Mesothelial cell of epicardium (in vitro differentiated cells): ENCODE measurements at places on chromosomes 1 and 21. TPM values are rescaled to one million over a fixed set of nuclear protein-coding genes. Genes with fewer than 3 reads are reported as not detected.

DNA sequence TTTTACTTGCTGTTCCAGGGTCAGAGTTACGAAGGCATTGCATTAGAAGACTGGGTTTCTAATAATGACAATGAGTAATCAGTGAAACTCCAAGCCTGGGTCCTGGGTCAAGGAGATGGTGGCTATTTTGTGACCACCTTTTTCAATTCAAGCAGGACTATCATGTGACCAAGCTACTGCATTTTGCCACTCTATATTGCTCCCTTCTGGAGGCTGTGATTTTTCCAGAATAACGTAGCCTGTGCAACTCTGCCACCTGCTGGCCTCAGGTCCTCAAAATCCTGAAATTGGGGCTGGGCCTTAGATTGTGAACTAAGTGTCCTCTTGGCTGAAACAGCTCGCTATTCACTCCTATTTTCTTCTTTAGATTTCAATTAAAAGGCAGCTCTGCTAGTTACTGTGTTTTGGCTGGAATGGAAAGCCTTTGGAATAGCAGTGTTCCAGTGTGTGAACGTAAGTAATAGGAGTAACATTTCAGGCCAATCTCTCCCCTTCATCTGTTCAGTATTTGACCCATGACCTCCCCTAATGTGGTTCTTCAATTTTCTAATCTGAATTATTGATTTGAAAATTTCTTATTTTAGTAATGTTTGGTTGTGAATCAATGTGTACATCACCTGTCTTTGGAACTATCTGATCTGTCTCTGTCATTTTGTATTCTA is 52.9 kb upstream of the CD46 start:
- no peak overlapping the region for H3K4me3 ChIP-seq
- H3K36me3 ChIP-seq: no peaks in the 10 kb centered on the region
- peaks cover 20% of the 10 kb centered on the region for H3K4me1 ChIP-seq
- no peaks in the 10 kb centered on the region for H3K27me3 ChIP-seq
- DNase-seq: peak; percentile 49

Gene PIGR
- total RNA-seq: not detected in 3 replicates

GRCh38 chr1:63640633-63641567 is 47.7 kb downstream of the PGM1 start:
- no peak overlapping the region for H3K27ac ChIP-seq
- H3K27me3 ChIP-seq: no peaks in the 10 kb centered on the region

Gene LAD1
- total RNA-seq: 17.6 to 23.0 TPM (median 20.7 TPM) in 3 replicates

- H3K4me3 ChIP-seq: no peak overlapping the region
- no peak overlapping the region for H3K27ac ChIP-seq
- H3K4me1 ChIP-seq: no peaks in the 10 kb centered on the region
Measured at GRCh38 chr1:174777262-174777661, 222.5 kb upstream of the CACYBP start.

- H3K36me3 ChIP-seq: peaks cover 18% of the 10 kb centered on the region
- H3K4me3 ChIP-seq: peak overlapping the region; percentile 34
- H3K27me3 ChIP-seq: no peaks in the 10 kb centered on the region
- peak overlapping the region; percentile 78 for H3K27ac ChIP-seq
Measured at GRCh38 chr1:173473599-173474011, 3.5 kb upstream of the PRDX6 start.

DNA sequence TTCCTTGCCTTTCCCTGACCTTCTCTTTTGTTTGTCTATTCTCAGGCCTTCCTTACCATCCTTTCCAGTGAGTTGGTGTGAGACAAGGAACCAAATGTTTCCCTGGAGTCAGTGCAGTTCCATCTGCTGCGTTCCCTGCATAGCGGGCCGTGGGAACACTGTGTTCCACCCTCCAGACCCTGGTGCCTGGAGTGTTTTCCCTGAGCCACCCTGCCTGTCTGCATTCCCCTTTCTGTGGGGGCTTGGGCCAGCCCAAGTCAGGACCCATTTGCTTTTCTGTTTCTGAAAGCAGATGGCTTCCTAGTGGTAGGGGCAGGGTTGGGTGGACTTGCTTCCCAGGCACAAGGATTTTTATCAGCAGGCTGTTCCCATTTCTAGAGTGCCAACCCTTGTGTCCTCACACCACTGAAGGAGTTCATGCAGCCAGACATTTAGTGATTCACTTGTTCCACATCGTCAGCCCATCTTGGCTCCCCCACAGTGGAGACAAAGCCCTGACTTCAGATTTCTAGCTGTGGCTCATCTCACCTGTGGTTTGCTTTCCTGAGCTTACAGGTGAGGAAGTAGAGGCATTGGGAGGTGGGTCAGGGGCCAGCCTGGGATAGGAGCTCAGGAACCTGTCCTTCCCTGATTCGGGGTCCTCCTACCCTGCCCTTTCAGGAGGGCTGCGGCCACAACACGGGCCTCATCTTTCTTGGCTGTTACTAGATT is 14.1 kb upstream of the MYOG start:
- H3K36me3 ChIP-seq: no peaks in the 10 kb centered on the region
- peaks cover 3% of the 10 kb centered on the region for H3K27me3 ChIP-seq
- no peak for DNase-seq
- H3K4me1 ChIP-seq: no peaks in the 10 kb centered on the region
- H3K27ac ChIP-seq: no peak overlapping the region

Gene POMGNT1
- total RNA-seq: 87.1 to 95.6 TPM (median 91.6 TPM) in 3 replicates

DNA sequence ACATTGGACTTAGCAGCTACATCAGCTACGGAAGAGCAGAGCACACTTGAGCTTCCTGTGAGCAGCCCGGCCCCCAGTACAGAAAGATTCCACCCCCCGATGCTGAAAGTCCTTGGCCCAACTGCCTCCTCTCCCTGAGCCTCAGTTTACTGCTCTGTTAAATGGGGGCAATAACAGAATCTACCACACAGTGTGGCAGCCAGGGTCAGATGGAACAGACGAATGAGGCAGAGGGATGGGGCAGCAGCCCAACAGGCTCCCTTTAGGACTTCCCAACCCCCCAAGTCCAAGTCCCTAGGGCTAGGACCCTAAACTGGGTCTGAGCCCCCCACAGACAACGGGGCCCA is 22.9 kb upstream of the C1QA start:
- no peaks in the 10 kb centered on the region for H3K36me3 ChIP-seq
- peaks cover 88% of the 10 kb centered on the region for H3K27me3 ChIP-seq
- H3K27ac ChIP-seq: no peak overlapping the region
- no peak overlapping the region for H3K4me3 ChIP-seq
- no peak for DNase-seq

- H3K4me1 ChIP-seq: peaks cover 21% of the 10 kb centered on the region
- no peak overlapping the region for H3K27ac ChIP-seq
- H3K4me3 ChIP-seq: no peak overlapping the region
Measured at GRCh38 chr1:243748706-243749283, 101.2 kb downstream of the AKT3 start.

Gene LCE2B
- total RNA-seq: not detected in 3 replicates

DNA sequence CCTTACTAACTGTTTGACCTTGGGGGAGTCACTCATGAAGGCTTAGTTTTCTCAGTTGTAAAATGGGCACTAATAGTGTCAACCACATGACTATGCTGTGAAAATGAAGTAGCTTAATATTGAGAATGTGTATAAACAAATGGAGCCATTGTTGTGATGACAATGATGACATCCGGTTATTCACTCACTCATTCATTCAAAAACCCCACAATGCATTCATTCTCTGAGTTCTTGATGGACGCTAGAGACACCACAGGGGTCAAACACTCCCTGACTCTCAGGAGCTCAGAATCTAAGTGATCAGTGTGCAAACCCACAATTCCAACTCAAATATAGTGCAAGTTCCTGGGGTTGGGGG is 138.9 kb downstream of the FOXD2 start:
- no peak for DNase-seq
- no peaks in the 10 kb centered on the region for H3K36me3 ChIP-seq

Gene PLA2G2A
- 3.7 to 5.0 TPM (median 4.1 TPM) in 3 replicates for total RNA-seq

DNA sequence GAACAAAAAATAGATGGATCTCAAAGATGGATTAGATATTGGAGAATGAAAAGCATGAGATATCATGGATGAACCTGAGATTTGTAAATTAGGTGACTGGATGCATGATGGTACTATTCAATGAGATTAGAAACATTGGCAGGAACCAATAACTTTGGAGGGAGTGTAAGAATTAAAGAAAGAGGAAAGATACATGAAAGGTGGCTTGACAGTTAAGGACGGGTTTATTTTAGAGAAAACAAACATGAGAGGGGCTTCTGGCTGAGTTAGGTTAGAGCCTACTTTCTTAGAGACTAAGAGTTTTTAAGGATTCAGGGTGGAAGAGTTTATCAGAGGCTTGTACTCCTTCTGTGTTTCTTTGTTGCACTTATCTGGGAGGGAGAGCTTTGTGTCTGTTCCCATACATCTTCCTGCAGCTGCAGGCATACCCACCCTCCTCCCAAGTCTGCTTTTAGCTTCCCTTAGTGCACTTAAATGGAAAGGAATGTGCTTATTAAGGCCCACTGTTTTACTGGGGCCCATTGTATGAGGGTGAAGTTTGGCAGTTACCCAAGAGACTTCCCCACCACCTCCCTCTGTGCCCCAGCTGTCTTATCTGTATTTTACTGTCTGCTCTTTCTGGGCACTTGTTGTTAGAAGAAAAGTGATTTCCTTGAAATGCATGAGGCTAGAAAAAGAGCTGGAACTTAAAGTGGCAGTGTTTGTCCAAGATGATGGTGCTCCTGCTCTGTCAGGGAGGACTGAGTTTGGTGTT is 26.1 kb upstream of the CR2 start:
- H3K27me3 ChIP-seq: peaks cover 42% of the 10 kb centered on the region
- no peaks in the 10 kb centered on the region for H3K36me3 ChIP-seq

- no peak overlapping the region for H3K27ac ChIP-seq
- no peaks in the 10 kb centered on the region for H3K27me3 ChIP-seq
- DNase-seq: no peak
- no peak overlapping the region for H3K4me3 ChIP-seq
- H3K4me1 ChIP-seq: peaks cover 15% of the 10 kb centered on the region
Measured at GRCh38 chr1:115310581-115311473, 27.2 kb downstream of the NGF start.

Gene C1orf94
- total RNA-seq: not detected in 3 replicates

DNA sequence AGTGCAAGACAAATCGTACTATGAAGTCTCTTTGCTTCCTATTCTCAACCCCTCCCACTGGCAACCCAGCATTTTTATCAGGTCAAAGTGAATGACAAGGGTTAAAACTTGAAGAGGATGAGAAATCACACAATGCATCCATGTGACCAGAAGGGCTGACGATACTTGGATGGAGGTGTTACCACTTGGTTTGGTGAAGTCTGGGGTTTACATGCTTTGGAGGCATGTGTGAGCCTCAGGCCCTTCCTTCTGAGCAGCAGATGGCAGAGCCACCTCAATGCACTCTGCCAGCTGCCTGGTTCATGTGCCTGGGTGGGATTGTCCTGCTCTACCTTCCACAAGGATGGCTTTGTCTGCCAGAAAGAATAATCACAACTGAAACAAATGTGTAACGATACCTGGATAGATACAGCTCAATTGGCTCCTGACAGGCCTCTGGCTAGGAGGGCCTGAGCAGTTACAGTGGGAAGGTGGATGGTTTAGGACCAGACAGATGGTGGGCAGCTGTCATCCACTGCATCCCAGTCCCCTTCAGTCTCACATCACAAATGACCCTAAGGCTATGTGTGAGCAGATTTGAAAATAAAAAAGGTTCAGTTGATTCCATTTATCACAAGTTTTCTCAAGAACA is 51.5 kb upstream of the CNIH3 start:
- H3K4me3 ChIP-seq: no peak overlapping the region
- no peaks in the 10 kb centered on the region for H3K36me3 ChIP-seq
- DNase-seq: no peak
- H3K27ac ChIP-seq: no peak overlapping the region
- no peaks in the 10 kb centered on the region for H3K4me1 ChIP-seq
- no peaks in the 10 kb centered on the region for H3K27me3 ChIP-seq

GRCh38 chr1:61851849-61852669 is 109.8 kb downstream of the PATJ start:
- peak overlapping the region; percentile 91 for H3K27ac ChIP-seq
- peaks cover 8% of the 10 kb centered on the region for H3K36me3 ChIP-seq
- peaks cover 51% of the 10 kb centered on the region for H3K4me1 ChIP-seq
- H3K27me3 ChIP-seq: no peaks in the 10 kb centered on the region

GRCh38 chr1:243374412-243374811 is 118.6 kb downstream of the SDCCAG8 start:
- H3K27me3 ChIP-seq: no peaks in the 10 kb centered on the region
- H3K4me3 ChIP-seq: no peak overlapping the region
- H3K36me3 ChIP-seq: peaks cover 24% of the 10 kb centered on the region
- no peak for DNase-seq

GRCh38 chr1:229848752-229849677 is 218.0 kb upstream of the GALNT2 start:
- no peak overlapping the region for H3K4me3 ChIP-seq
- no peak overlapping the region for H3K27ac ChIP-seq
- H3K4me1 ChIP-seq: peaks cover 6% of the 10 kb centered on the region
- DNase-seq: no peak
- no peaks in the 10 kb centered on the region for H3K36me3 ChIP-seq

DNA sequence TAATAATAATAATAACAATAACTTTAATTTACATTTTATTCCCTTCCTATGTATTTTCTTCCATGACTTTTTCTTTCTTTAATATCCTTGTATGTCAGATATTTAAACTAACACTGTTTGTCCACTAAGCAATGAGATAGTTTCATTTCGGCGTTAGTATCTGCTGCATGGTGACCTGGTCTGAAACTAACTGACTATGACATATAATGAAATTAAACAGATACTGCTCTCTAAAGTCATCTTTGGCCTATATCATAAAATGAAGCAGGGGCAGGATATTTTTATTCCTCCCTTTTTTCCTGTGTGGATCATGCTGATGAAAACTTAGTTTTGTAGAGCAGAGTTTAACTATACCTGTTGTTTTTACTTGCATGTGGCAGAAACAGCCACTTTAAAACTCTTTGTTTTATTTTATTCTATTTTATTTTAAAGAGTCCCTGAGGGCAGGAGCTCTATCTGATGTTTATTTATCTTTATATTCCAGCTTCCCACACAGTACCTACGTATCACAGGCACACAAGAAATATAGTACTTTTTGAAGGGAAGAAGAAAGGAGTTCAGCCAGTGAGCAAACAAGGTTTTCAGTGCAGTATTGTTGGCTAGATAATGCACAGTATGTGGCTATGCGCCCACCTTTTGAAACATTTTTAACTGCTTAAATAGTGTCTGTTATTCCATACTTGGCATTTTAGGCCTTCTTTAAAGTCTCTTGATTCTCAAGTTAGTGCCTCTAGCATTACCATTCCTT is 165.6 kb downstream of the PHTF1 start:
- no peak overlapping the region for H3K4me3 ChIP-seq
- no peak for DNase-seq
- no peak overlapping the region for H3K27ac ChIP-seq
- H3K4me1 ChIP-seq: no peaks in the 10 kb centered on the region
- no peaks in the 10 kb centered on the region for H3K27me3 ChIP-seq
- H3K36me3 ChIP-seq: peaks cover 38% of the 10 kb centered on the region
